ENCODE measurements at places on chromosomes 4 and X. TPM values are rescaled to one million over a fixed set of nuclear protein-coding genes. Genes with fewer than 3 reads are reported as not detected.

GRCh38 chr4:56641494-56642051 lies 39.5 kb downstream of the HOPX start:
- no peaks in the 10 kb centered on the region for H3K36me3 ChIP-seq
- peak overlapping the region; percentile 82 for H3K27ac ChIP-seq
- no peaks in the 10 kb centered on the region for H3K4me1 ChIP-seq
- no peak for DNase-seq
- H3K27me3 ChIP-seq = no peaks in the 10 kb centered on the region

The UNC5C gene
- 5.4 TPM for polyA plus RNA-seq

The GLRA2 gene
- polyA plus RNA-seq = not detected

GRCh38 chrX:15160558-15161095 lies 109.3 kb downstream of the ASB9 start:
- DNase-seq = no peak
- H3K27me3 ChIP-seq = no peaks in the 10 kb centered on the region
- no peak overlapping the region for H3K27ac ChIP-seq
- H3K36me3 ChIP-seq = no peaks in the 10 kb centered on the region

The CCDC158 gene
- polyA plus RNA-seq = not detected

GRCh38 chrX:111035991-111036390 lies 60.0 kb upstream of the PAK3 start:
- no peak overlapping the region for H3K27ac ChIP-seq
- H3K36me3 ChIP-seq = no peaks in the 10 kb centered on the region
- H3K4me3 ChIP-seq = no peak overlapping the region
- no peak for DNase-seq
- no peaks in the 10 kb centered on the region for H3K4me1 ChIP-seq
- peaks cover 4% of the 10 kb centered on the region for H3K27me3 ChIP-seq

The IL1RAPL1 gene
- polyA plus RNA-seq = 4.5 TPM

GRCh38 chr4:76059750-76060149 lies 14.8 kb upstream of the ART3 start:
- no peaks in the 10 kb centered on the region for H3K36me3 ChIP-seq
- no peak overlapping the region for H3K4me3 ChIP-seq
- no peaks in the 10 kb centered on the region for H3K4me1 ChIP-seq

The PAGE4 gene
- not detected for polyA plus RNA-seq

GRCh38 chr4:53119680-53120079 lies 246.2 kb downstream of the SCFD2 start:
- no peak for DNase-seq
- H3K27me3 ChIP-seq = no peaks in the 10 kb centered on the region
- H3K27ac ChIP-seq = peak overlapping the region; percentile 44

The DDX60 gene
- 2.7 TPM for polyA plus RNA-seq

- H3K4me1 ChIP-seq = no peaks in the 10 kb centered on the region
- no peaks in the 10 kb centered on the region for H3K36me3 ChIP-seq
- no peak overlapping the region for H3K4me3 ChIP-seq
Observed at GRCh38 chrX:125203365-125203736, 116.3 kb upstream of the TEX13C start.

DNA sequence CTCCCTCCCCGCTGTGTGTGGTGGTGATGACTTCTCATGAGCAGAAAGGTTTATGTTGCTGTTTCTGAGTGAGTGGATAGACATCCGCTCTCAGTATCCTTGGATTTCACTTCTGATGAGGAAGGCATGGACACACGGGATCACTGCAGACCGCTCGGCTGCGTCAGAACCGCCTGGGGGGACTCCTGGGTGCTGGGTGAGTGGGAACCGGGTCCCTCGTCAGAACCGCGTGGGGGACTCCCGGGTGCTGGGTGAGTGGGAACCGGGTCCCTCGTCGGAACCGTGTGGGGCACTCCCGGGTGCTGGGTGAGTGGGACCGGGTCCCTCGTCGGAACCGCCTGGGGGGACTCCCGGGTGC lies 9.0 kb downstream of the CTBP1 start:
- H3K27ac ChIP-seq = no peak overlapping the region
- DNase-seq = peak; percentile 12
- peaks cover 62% of the 10 kb centered on the region for H3K36me3 ChIP-seq
- no peaks in the 10 kb centered on the region for H3K4me1 ChIP-seq
- no peaks in the 10 kb centered on the region for H3K27me3 ChIP-seq
- no peak overlapping the region for H3K4me3 ChIP-seq

DNA sequence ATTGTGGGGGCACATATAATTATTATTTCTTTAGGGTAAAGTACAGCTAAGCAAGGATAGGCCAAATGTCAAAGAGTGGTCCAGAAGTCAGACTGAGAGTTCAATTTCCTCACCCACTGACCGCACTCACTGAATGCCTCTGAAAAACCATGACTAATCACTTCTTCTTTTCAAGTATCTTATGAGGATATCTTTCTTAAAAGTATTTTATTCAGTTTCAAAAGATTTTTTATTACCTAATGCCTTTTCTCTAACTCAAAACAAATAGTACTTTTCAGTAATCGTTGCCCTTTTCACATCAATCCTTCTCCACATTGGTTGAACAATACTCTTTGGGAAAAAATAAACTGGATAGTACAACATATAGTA lies 61.7 kb upstream of the CAMK2D start:
- DNase-seq = no peak
- H3K4me3 ChIP-seq = no peak overlapping the region
- H3K36me3 ChIP-seq = no peaks in the 10 kb centered on the region
- H3K27ac ChIP-seq = no peak overlapping the region
- peaks cover 8% of the 10 kb centered on the region for H3K4me1 ChIP-seq
- no peaks in the 10 kb centered on the region for H3K27me3 ChIP-seq

All from SK-N-SH (cell line).